ENCODE measurements at places on chromosomes 16 and 17.
A peak's percentile ranks its signal among the peaks of the same experiment; 100 is the strongest.

DNA sequence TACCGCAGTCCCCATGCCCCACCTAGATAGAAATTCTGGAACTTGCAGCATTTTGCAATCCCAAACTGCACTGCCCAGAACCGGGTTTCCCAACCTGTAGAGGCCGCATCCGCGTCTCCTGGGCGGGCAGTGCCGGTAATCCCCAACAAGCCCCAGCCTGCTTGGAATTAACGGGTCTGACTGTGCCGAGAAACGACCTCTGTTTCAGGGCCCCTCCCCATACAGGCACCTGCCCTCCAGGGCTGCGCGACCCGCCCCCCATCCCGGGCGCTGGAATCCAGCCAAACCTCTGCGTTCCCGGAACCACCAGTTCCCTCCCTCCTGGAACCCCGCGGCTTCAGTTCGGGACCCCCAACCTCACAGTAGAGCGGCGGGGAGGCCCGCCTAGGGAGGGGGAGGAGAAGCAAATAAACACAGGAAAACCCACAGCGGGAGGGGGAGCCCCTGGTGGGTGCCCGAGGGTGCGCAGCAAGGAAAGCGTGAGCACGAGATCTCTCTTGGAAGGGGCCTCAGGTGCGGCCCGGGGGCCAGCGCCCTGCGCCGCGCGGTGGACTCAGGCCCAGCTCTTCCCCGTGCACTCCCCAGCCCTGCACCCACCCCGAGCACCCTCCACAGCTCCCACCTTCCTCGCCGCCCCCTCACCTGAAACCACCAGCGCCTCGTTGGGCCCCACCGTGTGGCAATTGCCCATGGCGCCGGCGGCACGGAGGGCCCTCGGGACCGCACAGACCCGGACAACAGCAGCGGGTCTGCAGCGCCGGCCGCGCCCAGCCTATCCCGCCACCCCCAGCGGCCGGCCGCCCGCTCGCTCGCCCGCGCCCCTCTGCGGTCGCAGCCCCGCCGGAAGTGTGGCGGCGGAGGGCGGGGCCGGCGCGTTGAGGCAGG lies at the start of gene FLOT2:
Gene FLOT2, minus strand, starts transcription at position 850 of the 885 bp plus-strand sequence. Its CDS starts 159 bp downstream, at position 691.
- DNase-seq, result peak; percentile 73

- no peak for DNase-seq
Measured at GRCh38 chr17:6558276-6558675, 1.9 kb upstream of the PITPNM3 start.

- DNase-seq, result no peak
Measured at GRCh38 chr17:66579556-66579955, 255.4 kb upstream of the CACNG5 start.

DNA sequence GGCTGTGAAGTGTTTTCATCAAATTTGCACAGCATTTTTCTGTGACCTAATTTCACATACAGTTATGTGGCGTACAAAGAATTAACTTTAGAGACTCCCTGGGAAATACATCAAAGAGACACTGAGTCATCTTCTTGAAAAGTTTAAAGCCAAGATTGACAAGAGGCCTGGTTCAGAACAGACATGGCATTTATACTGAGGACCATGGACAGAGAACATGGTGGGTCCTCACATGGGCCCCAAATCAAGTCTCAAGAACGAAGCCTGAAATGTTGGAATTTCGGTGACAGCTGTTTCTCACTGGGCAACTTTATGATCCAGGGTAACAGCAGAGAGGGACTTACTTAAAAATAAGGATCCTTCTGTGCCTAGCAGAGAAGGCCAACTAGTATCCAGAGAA lies 311.5 kb upstream of the KCNJ16 start:
- DNase-seq, result no peak

DNA sequence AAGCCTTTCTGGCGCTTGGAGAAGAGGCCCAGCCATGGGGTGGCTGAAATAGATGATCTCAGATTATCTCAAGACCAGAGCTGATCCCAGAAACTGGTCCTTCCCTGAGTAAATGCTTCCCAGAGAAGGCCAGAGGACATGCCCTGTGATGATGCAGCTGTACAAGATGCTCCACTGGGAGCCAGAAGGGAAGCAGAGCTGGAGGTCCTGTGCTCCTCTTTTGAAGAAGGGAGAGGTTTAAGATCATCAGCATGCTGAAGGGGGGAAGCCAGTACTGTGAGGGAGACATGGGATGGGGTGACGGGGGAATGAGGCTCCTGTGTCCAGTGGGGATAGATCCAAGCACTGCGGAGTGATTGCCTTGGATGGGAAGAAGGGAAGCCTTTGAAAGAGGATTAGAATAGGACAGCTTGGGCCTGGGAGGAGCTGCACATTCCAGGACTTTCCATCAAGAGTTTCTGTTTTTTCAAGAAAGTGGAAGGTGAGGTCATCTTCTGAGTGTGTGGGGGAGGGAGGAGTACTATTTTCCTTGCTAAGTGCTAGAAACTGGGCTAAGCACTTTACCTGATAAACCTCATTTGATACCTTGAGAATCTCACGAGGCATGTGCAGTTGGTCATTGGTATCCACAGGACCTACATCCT lies 16.4 kb upstream of the ALOX15B start:
- no peak for DNase-seq

DNA sequence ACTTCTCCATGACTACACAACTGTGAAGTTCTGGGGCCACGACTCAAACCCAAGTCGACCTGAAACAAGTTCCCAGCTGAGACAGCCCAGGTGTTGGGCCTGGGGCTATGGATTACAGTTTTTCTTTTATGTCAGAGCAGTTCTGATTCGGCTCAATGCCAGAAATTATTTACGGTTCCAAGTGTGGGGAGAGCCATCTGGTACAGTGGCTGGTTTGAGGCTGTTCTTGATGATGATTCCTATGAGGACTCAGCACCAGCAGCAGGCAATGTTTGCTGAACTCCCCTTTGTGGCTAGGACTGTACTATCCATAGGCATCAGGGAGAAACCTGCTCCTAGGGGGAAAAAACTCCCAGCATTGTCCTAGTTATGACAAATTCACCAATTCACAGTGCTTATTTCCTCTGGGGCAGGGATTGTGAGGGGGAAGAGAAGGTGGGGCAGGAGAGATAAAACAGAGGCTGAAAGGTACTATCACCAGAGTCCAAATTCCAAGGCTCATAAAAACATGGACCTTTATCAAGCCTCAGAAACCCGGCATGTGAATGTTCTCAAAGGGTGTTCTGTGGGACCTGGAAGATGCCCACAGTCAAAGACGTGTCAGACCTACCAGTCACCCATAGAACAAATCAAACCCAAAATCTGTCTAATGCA lies 18.2 kb upstream of the CMTM4 start:
- no peak for DNase-seq

- DNase-seq, result no peak
Measured at GRCh38 chr16:84742641-84743092, 42.9 kb downstream of the USP10 start.

- DNase-seq, result no peak
Measured at GRCh38 chr17:13827118-13827517, 225.4 kb upstream of the HS3ST3A1 start.

DNA sequence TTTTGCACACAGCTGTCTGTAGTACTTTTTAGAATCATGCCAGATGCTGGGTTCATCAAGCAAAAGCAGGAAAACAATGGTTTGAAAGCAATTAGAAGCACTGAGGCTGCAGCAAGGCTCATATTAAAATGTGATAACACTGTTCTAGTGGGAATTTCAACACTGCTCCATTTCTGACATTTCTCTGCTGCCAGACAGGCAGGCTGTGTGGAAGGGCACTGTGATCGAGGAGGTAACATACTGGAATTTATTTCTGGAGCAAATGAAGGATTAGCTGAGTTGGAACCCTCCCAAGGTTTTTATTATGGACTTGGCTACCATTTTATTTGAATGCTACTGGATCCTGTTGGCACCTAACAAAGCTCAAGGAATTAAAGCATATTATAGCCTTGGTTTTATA lies 66.9 kb downstream of the SKAP1 start:
- DNase-seq, result no peak

- no peak for DNase-seq
Measured at GRCh38 chr16:8996891-8997290, 33.2 kb upstream of the USP7 start.

DNA sequence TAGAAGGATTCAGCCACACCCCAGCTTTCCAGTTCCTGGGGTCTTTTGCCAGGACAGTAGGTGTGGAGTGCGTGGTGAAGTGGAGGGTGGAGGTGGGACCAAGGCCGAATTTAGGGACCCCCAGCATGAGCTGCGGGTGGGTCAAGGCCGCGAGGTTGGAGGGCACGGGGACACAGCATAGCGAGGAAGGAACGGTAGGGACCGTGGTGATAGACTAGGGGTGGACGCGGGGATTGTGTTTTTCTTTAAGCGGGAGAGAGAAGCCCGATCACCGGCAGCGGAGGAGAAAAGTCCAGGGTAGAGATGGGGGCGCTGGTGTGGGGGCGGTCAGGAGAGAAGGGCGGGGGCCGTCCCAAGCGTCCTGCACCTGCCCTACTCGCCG lies 261 bp upstream of the B4GALNT2 start:
- DNase-seq, result no peak

GRCh38 chr17:61345061-61345460 lies 54.6 kb upstream of the TBX2 start:
- DNase-seq, result no peak

GRCh38 chr16:47061204-47061603 lies 82.5 kb downstream of the NETO2 start:
- no peak for DNase-seq

- DNase-seq, result no peak
Measured at GRCh38 chr17:31096106-31096436, 1.3 kb downstream of the NF1 start.

DNA sequence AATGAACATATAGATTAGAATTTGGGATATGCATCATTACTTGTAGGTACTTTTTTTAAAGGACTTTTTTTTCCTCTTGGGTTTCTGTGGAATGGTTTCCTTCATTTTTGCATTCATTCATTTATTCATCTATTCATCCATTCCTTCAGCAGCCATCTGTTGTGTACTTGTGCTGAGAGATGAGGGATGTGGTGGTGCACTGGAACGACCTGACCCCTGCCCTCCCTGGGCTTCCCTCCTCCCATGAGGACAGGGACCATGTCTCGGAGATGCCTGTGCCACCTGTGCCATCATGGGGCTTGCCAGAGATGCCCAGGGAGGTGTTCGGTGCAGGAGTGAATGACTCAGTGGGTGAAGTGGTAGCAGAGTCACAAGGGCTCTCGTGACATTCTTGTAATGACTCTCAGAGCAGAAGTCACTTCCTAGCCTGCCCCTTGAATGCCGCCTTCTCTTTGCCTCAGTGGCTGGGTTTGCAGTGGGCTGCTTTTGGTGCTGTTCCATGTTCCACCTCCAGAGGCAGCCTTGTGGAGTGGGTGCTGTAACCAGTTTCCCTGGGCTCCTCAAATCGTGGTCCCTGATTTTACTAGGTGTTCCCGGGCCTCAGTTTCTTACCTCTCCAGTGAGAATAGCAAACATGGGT lies 43.9 kb downstream of the CLEC16A start:
- peak; percentile 81 for DNase-seq

DNA sequence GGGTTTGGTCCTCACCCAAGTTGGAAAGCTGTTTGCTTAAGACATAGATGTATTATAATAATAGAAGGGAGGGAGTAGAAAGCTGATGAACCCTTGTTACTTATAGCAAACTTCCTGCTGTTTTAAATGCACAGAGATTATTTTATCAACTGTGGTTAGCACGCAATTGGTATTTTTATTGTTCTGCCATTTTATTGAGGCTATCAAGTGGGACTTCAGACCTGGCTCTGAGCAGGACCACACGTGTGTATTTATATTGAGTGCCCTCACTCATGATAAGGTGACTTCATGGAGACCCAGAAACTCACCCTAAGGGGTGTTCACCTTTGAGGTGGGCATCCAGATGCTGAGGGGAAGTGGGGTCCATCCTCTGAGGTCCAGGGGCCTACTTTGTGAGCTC lies 17.0 kb downstream of the KLHL36 start:
- DNase-seq, result no peak
